ENCODE measurements at places on chromosomes 4 and X.

- DNase-seq: no peak
These were observed 2387.7 kb upstream of the TENM3 start for GRCh38 chr4:179855469-179855868.

- no peak for DNase-seq
These were observed 34.5 kb downstream of the STBD1 start for GRCh38 chr4:76341063-76341462.

- no peak for DNase-seq
These were observed 213 bp downstream of the NFKB1 start for GRCh38 chr4:102501447-102501696.

- no peak for DNase-seq
These were observed 5.0 kb downstream of the ARFIP1 start for GRCh38 chr4:152784490-152785350.

DNA sequence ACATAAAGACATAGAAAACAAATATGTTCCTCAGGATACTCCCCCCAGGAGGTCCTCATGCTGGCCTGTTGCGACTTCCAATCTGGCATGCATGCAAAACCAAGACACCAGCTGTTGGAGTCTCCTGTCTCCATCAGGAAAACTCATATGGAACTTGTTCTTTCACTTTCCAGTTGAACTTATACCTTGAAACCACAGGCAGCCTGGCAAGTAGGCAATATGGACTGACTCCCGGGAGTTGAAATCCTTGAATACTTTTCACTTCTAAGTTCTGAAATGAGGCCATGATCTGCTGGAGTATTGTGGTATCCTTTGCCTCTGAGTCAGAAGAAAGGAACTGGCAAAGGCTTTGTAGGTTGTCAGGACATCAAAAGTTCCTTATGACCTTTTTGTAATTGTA is 444.2 kb downstream of the IDS start:
- no peak for DNase-seq

- no peak for DNase-seq
These were observed 5.5 kb downstream of the HPGD start for GRCh38 chr4:174516794-174517193.

GRCh38 chr4:47383829-47384427 is 79.6 kb downstream of the COMMD8 start:
- DNase-seq: no peak

- DNase-seq: no peak
These were observed 101.4 kb downstream of the FNIP2 start for GRCh38 chr4:158870282-158870625.

DNA sequence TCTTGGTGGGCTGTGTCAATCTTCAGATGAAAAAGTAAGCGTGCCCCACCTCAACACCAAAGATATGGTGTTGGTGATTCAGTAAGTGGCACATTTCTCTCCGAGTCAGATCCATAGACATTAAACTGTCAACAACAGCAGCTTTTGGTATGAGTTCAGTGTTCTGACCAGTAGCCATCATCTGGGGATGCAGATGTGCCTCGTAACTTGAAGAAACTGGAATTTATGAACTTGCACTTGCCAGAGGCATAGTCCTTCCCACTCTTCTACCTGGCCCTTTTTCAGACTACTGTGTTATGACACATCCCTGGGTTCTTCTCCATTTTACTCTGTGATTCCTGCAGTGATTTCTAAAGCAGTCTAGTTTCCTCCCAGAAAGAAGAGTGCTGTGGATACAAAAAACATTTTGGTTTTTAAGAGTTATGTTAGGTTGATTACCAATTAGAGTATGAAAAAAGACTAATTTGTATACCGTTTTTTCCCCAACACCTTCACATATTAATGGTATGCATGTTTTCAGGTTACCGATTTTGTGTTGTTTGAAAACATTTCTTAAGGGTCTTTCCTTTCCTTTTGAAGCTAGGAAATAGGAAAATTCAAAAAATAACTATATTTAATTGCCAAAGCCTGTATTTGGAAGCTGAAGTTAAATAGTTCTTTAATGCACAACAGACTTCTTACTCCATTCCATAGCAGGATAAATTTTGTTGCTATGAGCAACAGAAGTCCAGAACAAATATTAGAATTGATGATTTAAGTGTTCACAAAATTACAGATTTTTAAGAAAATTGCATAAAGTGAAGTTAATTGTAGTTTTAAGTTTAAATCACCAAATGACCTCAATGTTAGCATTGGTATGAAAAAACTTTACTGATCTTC is 39.3 kb downstream of the NUDT6 start:
- DNase-seq: no peak

GRCh38 chr4:123588631-123589241 is 192.1 kb downstream of the SPRY1 start:
- DNase-seq: no peak

GRCh38 chr4:145565328-145565727 is 53.9 kb upstream of the MMAA start:
- DNase-seq: no peak

Measured in progenitor cell of endocrine pancreas (in vitro differentiated cells).